ENCODE measurements at places on chromosomes 4 and X. TPM values are rescaled to one million over a fixed set of nuclear protein-coding genes. Genes with fewer than 3 reads are reported as not detected.

DNA sequence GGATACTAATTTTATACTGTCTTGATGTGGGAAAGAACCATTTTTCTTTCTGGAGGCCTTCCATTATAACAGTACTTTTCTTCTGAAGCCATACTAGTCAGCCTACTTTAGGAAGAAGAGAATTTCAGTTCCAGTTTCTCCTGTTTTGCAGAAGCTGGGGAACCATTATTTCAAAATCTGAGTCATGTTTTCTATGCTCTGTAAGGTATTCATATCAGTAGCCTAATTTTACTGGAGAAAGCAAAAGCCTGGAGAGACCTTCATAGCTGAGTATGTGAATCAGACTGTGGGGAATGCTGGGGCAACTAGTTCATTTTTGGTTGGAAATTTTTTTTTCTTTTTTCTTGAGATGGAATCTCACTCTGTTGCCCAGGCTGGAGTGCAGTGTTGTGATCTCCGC, 22.4 kb downstream of the AFF1 start:
- DNase-seq, result peak; percentile 75
- peak overlapping the region; percentile 13 for H3K27ac ChIP-seq
- H3K4me1 ChIP-seq, result peaks cover 17% of the 10 kb centered on the region
- no peaks in the 10 kb centered on the region for H3K27me3 ChIP-seq
- H3K36me3 ChIP-seq, result no peaks in the 10 kb centered on the region

The DNASE1L1 gene
- total RNA-seq, result 29.8 TPM

- DNase-seq, result no peak
- no peak overlapping the region for H3K4me3 ChIP-seq
- no peak overlapping the region for H3K27ac ChIP-seq
- no peaks in the 10 kb centered on the region for H3K4me1 ChIP-seq
- H3K36me3 ChIP-seq, result no peaks in the 10 kb centered on the region
Observed at GRCh38 chr4:115852767-115853091, 739.3 kb upstream of the NDST4 start.

GRCh38 chr4:153154007-153154975, 50.0 kb upstream of the TRIM2 start:
- no peak overlapping the region for H3K27ac ChIP-seq
- peaks cover 19% of the 10 kb centered on the region for H3K4me1 ChIP-seq
- H3K4me3 ChIP-seq, result peak overlapping the region; percentile 69
- no peaks in the 10 kb centered on the region for H3K36me3 ChIP-seq
- no peaks in the 10 kb centered on the region for H3K27me3 ChIP-seq
- DNase-seq, result peak; percentile 51

- no peak overlapping the region for H3K27ac ChIP-seq
- H3K27me3 ChIP-seq, result no peaks in the 10 kb centered on the region
- no peak overlapping the region for H3K4me3 ChIP-seq
- DNase-seq, result no peak
Observed at GRCh38 chr4:13455411-13455810, 28.7 kb downstream of the RAB28 start.

- H3K27me3 ChIP-seq, result peaks cover 63% of the 10 kb centered on the region
- no peak overlapping the region for H3K27ac ChIP-seq
- no peaks in the 10 kb centered on the region for H3K4me1 ChIP-seq
- DNase-seq, result no peak
Observed at GRCh38 chr4:110621839-110622751, 782 bp downstream of the PITX2 start.

- no peak for DNase-seq
- H3K36me3 ChIP-seq, result no peaks in the 10 kb centered on the region
- no peak overlapping the region for H3K4me3 ChIP-seq
- no peak overlapping the region for H3K27ac ChIP-seq
Observed at GRCh38 chrX:56793521-56794320, 64.7 kb downstream of the NBDY start.

The CXCL5 gene
- total RNA-seq, result 0.55 TPM

DNA sequence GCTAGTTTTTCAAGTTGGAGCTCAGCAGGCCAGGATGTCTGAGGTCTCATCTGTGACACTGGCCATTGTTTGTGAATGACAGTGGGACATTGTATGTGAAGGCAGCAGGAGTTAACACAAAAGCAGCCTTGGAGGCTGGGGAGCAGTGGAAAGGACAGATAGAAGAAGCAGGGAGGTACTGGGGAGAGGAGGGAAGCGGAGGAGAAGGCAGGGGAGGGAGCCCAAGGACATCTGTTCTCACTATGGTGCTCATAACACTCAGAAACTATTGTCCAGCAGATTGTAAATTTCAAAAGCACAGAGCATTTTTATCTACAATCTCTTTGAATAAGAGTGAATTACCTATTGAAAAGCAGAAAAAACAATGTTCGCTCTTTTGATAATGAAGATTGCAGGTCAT, 253.6 kb upstream of the DIPK2B start:
- H3K27ac ChIP-seq, result no peak overlapping the region
- no peaks in the 10 kb centered on the region for H3K27me3 ChIP-seq
- H3K4me3 ChIP-seq, result no peak overlapping the region
- H3K4me1 ChIP-seq, result peaks cover 26% of the 10 kb centered on the region
- no peak for DNase-seq

GRCh38 chr4:82219346-82219745, 154.4 kb downstream of the HNRNPD start:
- peaks cover 18% of the 10 kb centered on the region for H3K27me3 ChIP-seq
- no peaks in the 10 kb centered on the region for H3K4me1 ChIP-seq
- H3K27ac ChIP-seq, result no peak overlapping the region
- H3K4me3 ChIP-seq, result no peak overlapping the region
- DNase-seq, result no peak

DNA sequence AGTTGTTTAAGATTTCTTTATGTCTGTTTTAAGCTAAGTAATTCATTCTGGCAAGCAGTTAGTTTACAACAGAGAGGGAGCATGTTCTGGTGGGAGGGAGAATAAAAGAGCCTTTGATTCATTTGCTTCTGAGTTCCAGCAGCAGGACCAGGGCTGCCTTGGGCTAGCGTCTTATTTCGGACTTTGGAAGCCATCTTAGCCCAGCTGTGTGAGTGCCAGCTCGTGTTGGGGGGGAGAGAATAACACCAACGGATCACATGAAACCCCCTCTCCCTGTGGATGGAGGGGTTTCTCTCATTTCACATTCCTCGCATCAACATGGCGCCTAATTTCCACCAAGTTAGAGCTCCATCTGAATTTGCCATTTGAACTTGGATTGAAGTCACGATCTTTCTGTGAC, 7.4 kb downstream of the GAB1 start:
- H3K4me3 ChIP-seq, result no peak overlapping the region
- no peak overlapping the region for H3K27ac ChIP-seq
- H3K36me3 ChIP-seq, result no peaks in the 10 kb centered on the region
- no peaks in the 10 kb centered on the region for H3K27me3 ChIP-seq

DNA sequence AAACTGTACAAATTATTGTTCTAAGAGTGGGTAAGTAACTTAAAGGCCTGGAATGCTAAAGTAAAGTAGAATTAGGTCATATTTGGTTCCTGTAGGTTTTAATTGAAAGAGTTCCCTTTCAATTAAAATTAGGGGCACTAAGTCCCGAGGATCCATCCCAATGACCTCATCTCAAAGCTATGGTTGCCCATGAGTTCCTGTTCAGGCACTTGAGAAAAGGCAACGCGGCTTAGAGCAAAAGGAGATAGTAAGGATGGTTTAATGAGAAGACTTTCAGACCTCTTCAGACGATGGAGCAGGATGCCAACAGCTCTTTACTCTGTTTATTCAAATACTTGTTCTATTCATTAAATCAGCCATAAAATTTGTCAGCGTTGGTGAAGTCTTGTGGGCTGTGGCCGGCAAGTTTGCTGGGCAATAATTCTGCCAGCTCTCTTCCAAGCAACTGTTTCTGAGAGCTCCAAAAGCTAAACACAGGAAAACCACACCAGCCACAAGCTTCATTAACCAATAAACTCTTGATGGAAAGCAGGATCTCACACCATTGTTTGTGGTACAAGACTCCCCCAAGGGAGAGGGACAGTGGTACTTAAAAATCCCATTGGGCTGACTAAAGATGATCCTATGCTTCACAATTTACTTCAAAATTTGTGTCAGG, 167.4 kb downstream of the COL4A6 start:
- no peak overlapping the region for H3K4me3 ChIP-seq
- H3K27me3 ChIP-seq, result no peaks in the 10 kb centered on the region
- H3K4me1 ChIP-seq, result peaks cover 4% of the 10 kb centered on the region
- no peaks in the 10 kb centered on the region for H3K36me3 ChIP-seq
- no peak for DNase-seq
- H3K27ac ChIP-seq, result no peak overlapping the region

GRCh38 chr4:99763635-99764101, 53.0 kb upstream of the DAPP1 start:
- peak; percentile 95 for DNase-seq
- H3K27ac ChIP-seq, result no peak overlapping the region
- no peaks in the 10 kb centered on the region for H3K27me3 ChIP-seq

- no peaks in the 10 kb centered on the region for H3K36me3 ChIP-seq
- H3K4me1 ChIP-seq, result 0 out of 2 replicates have a peak, but pooled peaks cover 3% of the 10 kb centered on the region
- H3K27ac ChIP-seq, result no peak overlapping the region
- no peak for DNase-seq
- no peak overlapping the region for H3K4me3 ChIP-seq
- H3K27me3 ChIP-seq, result no peaks in the 10 kb centered on the region
Observed at GRCh38 chr4:141464366-141464765, 172.0 kb upstream of the IL15 start.

GRCh38 chr4:78057135-78057599, at the start of gene FRAS1:
Gene FRAS1, plus strand, starts transcription at chr4:78057323. Its CDS starts 687 bp downstream, at chr4:78058010.
- peak; percentile 13 for DNase-seq
- H3K36me3 ChIP-seq, result no peaks in the 10 kb centered on the region
- peaks cover 4% of the 10 kb centered on the region for H3K4me1 ChIP-seq
- peak within 1 kb of the TSS; percentile 43 for H3K27ac ChIP-seq
- peaks cover 7% of the 10 kb centered on the region for H3K27me3 ChIP-seq

The RBMXL3 gene
- not detected for total RNA-seq

DNA sequence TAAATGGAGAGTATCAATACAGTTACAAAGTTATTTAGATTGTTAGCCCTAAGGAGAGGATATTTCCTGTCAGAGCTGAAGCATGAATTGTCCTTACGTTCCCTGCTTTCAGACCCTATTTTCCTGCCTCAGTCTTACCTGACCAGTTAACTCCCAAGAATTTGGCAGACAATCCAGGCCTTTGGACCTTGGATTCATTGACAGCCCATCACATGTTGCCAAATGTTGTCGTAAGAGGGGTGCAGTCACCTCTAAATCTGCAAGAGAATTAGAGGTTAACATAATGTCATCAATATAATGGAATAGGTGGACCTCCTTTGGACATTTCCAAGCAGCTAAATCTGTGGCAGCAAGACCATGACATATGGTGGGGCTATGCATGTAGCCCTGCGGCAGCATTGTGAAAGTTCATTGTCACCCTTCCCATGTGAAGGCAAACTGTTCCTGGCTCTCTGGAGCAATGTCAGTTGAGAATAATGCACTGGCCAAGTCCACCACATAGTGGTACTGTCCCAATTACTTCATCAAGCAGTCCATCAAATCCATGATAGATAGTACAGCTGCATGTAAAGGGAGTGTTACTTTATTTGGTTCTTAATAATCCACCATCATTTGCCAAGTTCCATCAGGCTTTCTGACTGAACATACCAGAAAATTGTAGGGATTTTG, 1137.0 kb upstream of the POU3F4 start:
- H3K27me3 ChIP-seq, result no peaks in the 10 kb centered on the region
- H3K27ac ChIP-seq, result no peak overlapping the region
- no peak for DNase-seq
- no peak overlapping the region for H3K4me3 ChIP-seq

GRCh38 chrX:122133478-122133877, 1050.6 kb upstream of the GRIA3 start:
- DNase-seq, result no peak
- no peak overlapping the region for H3K4me3 ChIP-seq

The SLC10A6 gene
- not detected for total RNA-seq

GRCh38 chrX:21843179-21843578, 3.8 kb downstream of the MBTPS2 start:
- peaks cover 9% of the 10 kb centered on the region for H3K36me3 ChIP-seq
- no peak for DNase-seq
- H3K27ac ChIP-seq, result no peak overlapping the region
- H3K27me3 ChIP-seq, result no peaks in the 10 kb centered on the region

DNA sequence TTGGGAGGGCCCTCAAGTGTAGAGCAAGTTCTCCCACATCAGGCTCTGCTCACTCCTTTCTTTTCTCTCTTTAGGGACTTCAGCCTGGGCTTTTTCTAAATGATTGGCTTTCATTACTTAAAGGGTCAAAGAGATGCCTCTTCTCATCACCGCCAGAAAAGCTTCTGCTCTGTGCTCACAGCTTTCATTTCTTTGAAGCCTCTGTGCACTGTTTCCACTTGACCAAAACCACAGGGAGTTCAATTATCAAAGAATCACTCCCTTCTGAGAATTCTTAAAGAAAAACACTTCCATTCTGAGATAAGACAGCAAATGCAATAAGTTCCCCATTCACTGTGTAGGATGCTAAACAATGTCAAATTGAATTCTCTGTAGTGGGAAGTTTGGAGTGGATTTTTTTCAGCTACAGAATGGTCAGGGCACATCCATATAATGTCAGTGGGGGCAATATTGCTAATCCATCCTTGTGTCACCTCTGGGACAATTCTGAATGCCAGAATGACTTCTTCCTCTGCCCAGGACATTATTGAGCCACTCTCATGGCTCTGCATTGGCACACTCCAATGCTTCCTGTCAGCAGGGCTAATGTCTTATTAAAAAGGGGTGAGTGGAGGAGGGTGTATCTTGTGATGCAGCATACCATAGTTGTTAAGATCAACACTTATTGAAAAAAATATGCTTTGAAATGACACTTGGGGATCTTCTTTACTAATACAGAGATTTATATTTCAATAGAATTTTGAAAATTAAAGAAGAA, 217.6 kb downstream of the SNCA start:
- DNase-seq, result no peak
- H3K4me3 ChIP-seq, result no peak overlapping the region
- peaks cover 28% of the 10 kb centered on the region for H3K27me3 ChIP-seq
- H3K4me1 ChIP-seq, result no peaks in the 10 kb centered on the region

DNA sequence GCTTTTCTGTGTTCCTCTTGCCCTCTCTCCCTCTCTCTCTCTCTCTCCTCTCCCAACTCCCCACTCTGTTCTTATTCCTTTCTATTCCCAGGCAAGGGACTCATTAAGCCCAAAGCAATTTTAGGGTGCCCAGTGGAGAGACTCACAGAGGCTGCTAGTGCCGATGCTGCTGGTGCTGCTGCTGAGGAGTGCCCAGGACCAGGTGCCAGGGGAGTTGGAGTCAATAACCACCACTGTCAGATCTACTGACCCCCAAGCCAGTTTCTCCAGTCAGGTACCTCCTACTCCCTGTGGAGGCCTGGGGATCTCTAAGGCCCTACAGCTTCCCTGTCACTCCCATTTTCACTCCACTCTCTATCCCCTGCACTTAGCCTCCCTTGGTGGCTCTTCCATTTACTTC, 54.2 kb upstream of the LAS1L start:
- no peaks in the 10 kb centered on the region for H3K27me3 ChIP-seq
- DNase-seq, result no peak
- H3K4me1 ChIP-seq, result peaks cover 12% of the 10 kb centered on the region
- H3K36me3 ChIP-seq, result no peaks in the 10 kb centered on the region

The LYAR gene
- 37.5 TPM for total RNA-seq

- no peaks in the 10 kb centered on the region for H3K27me3 ChIP-seq
- no peak for DNase-seq
- peaks cover 4% of the 10 kb centered on the region for H3K4me1 ChIP-seq
- no peak overlapping the region for H3K27ac ChIP-seq
- no peak overlapping the region for H3K4me3 ChIP-seq
Observed at GRCh38 chrX:68203646-68204045, 229.6 kb downstream of the OPHN1 start.
